Stimulated activated CD4-positive, alpha-beta T cell treated with anti-CD3 and anti-CD28 coated beads, Interleukin-4, amount 100 ng/mL, for 1 hour (primary cell): ENCODE measurements at places on chromosomes 5 and 9.

- DNase-seq: no peak
Measured at GRCh38 chr5:100448111-100448528, 87.1 kb upstream of the FAM174A start.

GRCh38 chr9:5718296-5719032, 89.6 kb downstream of the RIC1 start:
- DNase-seq: no peak

GRCh38 chr5:129963359-129963758, 59.1 kb downstream of the CHSY3 start:
- no peak for DNase-seq

GRCh38 chr5:34053571-34054399, 10.8 kb upstream of the C1QTNF3 start:
- no peak for DNase-seq
